ENCODE measurements at places on chromosomes 7 and 10.

DNA sequence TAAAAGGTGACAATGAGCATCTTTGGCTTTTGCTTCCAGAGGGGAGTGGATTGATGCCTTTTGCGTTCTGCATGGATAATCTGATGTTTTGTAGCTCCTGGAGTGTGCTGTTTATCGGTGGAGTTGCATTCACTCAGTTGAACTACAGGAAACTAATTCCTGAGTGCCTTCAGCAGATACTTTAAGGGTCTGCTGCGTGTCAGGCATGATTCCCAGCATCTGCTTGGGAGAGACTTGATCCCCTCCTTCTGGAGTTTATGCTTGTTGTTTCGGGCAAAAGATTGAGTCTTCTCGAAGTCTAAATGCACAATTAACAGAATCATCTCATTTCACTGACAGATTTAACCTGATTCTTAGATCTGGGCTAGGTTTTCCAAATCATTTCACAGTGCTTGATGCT, 46.2 kb downstream of the CELF2 start:
- DNase-seq = no peak

- no peak for DNase-seq
These were observed 160.0 kb downstream of the NEBL start for GRCh38 chr10:20737107-20737506.

DNA sequence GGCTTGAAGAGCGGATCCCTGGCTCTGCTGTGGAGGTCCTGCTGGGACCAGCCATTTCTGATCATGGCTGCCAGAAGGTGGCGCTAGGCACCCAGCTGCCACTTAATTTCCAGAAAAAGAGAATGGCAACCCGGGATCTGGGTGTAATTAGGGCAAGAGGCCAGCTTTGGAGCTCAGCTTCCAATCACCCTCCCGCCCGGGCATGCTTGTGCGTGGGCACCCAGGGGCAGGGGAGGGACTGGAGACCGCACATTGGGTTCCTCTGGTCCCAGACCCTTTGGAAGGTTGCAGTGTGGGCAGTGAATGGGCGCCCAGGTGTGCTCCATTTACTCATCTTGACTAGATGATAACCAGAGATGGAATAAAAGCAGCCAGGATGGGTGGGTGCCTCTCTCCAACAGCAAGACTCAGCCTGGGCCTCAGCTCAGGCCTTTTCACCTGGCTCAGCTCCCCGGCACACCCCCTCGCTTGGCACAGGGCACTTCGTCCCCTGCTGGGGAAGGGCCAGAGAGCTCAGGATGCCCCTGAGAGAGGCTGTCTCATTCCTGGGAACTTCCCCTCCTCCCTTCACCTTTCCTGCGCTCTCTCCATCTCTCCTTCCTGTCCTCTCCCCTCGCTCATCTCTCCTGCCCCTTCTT, 14.7 kb downstream of the FAM241B start:
- DNase-seq = peak; percentile 86

DNA sequence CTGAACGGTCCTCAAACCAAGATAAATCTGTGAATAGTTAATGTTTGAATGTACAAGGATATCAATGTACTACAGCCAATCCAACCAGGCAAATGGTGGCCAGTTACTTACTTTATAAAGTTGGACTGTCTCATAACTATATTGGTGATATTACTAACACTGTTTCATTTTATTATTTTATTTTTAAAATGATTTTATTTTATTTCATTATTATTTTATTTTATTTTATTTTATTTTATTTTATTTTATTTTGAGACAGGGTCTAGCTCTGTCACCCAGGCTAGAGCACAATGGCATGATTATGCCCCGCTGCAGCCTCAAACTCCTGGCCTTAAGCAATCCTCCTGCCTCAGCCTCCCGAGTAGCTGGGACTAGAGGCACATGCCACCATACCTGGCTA, 6.8 kb downstream of the IL15RA start:
- no peak for DNase-seq

DNA sequence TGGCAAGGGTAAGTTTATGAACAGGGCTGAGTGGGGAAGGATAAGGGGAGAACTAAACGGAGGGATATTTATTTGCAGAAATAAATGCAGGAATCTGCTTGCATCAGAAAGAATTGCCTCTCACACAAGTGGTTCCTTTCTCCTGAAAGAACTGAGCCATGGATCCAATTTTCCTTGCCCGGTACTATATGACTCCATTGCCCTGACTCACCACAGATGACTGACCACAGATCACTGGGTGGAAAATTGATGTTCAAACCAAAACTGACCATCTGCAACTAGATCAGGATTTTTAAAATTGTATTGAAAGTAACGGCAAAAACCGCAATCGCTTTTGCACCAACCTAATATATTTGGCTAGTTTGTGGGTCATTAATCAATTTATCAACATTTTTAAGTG, 6.2 kb upstream of the MACC1 start:
- no peak for DNase-seq

- peak; percentile 95 for DNase-seq
These were observed 44.6 kb upstream of the ANAPC16 start for GRCh38 chr10:72171175-72171630.

DNA sequence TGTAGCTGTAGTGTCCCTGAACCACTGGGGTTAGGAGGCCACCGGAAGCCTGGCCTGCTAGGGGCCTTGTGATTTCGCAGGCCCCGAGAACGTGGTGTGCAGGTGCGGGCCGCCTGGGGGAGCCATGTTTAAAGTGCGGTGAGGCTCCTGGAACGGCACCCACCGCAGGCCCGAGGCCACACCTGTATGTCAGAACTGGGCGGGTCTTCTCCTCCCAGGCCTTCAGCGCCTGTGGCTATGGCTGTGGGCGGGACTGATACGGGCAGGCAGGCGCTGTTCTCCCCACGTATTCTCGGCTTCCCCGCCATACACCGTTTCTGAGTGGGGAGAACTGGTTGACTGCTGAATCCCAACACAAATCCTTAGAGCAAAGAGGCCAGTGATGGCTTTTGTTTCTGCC, 74.8 kb downstream of the DNAJB6 start:
- DNase-seq = peak; percentile 73

DNA sequence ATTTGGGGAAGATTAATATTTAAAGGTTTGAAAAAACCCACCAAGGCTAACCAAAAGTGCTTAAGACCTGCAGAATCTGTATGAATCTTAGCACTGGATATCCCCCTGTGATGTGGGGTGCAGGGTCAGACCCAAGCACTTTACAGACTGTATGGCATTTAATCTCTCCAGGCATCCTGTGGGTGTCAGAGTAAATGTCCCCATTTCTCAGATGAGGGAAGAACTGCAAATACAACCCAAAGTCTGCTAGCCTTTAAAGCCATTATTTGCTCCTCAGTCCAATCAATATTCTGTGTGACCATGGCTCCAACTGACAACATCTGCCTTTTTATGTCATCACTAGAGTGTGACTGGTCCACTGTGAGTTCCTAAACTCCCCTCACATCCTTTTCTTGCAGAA, 10.0 kb upstream of the MBL2 start:
- no peak for DNase-seq

- DNase-seq = no peak
These were observed 127.8 kb upstream of the PPIF start for GRCh38 chr10:79219322-79219957.

DNA sequence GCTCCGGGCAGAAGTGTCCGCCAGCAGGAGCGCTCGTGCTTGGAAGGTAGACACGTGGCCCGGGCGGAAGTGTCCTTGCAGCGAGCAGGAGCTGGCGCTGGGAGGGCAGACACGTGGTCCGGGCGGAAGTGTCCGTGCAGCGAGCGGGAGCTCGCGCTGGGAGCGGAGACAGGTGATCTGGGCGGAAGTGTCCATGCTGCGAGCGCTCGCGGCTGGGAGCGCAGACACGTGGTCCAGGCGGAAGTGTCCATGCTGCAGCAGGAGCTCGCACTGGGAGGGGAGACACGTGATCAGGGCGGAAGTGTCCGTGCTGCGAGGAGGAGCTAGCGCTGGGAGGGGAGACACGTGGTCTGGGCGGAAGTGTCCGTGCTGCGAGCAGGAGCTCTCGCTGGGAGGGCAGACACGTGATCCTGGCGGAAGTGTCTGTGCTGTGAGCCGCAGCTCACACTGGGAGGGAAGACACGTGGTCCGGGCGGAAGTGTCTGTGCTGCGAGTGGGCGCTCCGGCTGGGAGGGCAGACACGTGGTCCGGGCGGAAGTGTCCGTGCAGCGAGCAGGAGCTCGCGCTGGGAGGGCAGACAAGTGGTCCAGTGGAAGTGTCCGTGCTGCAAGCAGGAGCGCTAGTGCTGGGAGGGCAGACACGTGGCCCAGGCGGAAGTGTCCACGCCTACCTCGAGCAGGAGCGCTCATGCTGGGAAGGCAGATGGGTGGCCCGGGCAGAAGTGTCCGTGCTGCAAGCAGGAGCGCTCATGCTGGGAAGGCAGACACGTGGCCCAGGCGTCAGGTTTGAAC, 41.1 kb upstream of the PRKAR1B start:
- no peak for DNase-seq

Data from islet precursor cell (in vitro differentiated cells).